ENCODE measurements at places on chromosomes 6 and 20.

DNA sequence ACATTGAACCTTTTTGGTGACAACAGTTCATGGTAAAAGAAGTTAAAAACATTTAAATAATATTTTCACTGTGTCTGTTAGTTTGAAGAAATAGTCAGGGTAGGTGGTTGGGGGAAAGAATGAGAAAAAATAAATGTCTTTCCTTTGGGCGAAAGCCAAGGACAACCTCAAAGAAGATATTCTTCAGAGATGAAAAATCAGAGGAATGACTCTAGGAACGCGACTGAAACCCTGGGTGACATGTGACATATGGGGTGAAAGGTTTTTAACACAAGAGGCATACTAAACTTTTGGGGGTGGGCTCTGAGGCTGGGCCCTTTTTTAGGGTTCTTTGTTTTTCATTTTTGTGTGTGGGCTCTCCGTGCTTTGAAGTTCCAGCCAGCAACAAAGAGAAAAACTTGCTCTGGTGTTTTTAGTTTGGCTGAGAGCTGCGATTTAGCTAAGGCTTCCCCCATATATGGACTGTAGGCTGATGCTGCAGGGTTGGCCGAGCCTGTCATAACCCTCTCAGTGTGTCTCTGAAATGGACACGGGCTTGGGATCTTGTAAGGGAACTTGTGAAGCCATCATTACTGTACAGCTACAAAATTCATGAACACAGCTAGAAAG is 610.1 kb upstream of the ARID1B start:
- no peak for DNase-seq

DNA sequence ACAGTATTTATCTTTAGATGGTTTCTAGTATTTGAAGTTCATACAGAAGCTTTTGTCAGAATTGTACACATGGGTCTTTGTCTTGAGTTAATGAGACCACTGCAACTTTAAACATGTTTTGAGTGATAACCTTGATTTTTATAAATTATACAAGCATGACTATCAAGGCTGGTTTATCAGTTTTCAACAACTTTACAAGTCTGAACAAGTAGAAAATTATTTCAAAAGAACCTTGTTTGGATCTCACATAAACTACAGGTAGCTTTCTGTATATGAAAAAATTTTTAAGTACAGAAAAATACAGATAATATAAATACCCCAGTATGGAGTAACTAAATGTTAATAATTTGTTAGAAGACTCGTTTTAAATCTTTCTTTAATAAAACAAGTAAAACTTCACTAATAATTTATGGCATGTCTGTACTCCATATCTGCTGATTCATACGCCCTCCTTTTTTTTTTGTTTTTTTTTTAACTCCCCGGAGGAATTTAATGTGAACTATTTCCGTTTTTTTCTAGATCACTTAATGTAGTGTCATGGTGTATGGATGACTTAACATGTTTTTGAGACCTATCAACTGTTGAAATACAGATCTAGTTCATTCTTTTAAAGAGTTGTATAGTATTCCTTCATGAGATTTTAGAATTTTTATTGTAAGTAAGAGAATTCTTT is 18.3 kb downstream of the VAPB start:
- DNase-seq, result no peak

DNA sequence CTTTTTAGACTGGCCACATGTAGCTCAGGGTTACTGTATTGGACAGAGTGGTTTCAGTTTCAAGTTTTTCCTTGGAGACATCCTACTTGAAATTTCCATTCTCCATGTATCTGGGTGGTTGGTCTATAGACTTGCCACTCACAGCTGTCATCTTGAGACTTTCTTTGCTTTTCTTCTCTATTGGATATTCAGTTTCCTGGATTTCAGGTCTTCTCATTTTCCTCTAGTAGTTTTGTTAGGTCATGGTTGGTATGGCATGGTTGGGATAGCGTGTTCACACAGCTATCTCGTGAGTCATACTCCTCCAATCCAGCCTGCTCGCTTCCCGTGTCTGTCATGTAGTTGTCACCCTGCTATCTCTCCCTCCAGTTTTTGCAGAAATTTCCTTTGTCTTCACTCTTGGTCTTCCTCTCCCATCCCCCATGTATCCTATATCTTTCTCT is 48.3 kb downstream of the PTPN1 start:
- peak; percentile 56 for DNase-seq

DNA sequence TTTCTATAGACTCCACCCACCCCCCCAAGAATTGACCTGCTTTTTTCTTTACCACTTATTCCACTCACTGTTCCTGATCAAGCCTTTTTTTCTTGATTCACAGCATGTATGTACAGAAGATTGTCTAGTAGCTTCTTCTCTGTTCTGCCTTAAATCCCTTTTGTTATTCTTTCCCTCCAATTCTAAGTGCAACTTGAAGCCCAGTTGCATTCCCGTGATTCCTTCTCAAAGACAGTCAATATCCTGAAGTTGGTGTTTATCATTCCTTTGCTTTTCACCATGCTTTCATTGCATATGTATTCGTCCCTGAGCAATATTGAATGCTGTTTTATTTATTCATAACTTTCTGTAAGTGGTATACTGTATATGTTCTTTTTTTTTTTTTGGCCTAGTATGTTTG is 21.0 kb downstream of the XRN2 start:
- no peak for DNase-seq

- DNase-seq, result no peak
Measured at GRCh38 chr6:48670546-48670945, 559.5 kb upstream of the PTCHD4 start.

DNA sequence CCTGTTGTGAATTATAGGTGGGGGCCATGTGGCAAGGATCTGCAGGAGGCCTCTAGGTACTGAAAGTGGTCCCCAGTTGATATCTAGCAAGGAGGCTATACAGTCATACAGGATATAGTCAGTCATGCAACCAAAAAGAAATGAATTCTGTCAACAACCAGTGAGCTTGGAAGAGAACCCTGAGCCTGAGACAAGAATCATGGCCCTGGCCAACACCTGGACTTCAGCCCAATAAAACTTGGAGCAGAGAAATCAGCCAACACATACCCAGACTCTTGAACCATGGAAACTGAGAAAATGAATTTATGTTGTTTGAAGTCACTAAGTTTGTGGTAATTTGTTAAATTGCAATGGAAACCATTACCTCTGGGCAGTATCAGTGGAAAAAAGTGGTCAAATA is 370.2 kb downstream of the KIF16B start:
- DNase-seq, result no peak

DNA sequence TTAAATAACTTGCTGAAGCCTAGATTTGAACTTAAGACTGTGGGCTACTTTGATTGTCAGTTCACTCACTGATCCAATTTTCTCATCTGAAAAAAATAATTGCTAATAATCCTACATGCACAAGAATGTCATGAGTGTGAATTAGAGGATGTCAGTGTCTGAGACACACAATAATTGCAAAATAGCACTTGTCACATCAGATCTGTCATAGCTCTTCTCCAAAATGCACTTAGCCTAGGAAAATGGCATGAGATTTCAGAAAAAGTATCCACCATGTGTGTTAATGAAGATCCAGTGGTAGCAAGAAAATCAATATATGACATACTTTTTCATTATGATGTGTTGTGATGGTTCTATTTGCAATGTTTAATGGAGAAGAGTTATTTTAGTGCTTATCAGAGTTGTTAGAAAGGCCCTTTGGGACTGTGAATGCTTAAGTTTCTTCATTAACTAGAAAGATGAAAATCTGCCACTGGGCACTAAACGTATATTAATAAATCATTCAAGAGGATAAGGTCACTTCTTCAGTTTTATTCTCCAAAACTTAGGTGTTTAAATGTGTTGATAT is 786.2 kb downstream of the C6orf118 start:
- DNase-seq, result no peak

DNA sequence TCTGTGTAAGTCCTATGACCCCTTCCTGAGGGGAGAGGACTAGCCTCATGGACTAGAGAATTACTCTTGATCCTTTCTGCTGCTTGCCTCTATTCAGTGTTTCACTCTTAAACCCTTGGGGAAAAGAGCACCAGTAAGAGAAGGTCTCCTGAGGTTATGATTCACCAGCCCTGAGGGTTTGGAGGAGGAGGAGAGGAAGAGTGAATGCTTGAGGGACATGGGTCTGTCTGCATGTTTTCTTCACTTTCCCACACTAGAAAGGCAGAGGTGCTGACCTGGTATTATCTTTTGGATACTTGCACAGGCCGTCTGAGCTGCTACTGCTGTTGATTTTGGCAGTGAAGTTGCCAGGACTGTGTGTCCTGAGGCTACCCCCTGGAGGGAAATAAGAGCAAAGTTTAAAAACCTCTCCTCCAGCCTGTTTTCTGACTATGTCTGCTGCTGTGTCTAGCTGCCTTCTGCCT is 78.3 kb downstream of the CD109 start:
- peak; percentile 80 for DNase-seq

GRCh38 chr6:139402876-139403386 is 28.5 kb upstream of the CITED2 start:
- DNase-seq, result peak; percentile 94

DNA sequence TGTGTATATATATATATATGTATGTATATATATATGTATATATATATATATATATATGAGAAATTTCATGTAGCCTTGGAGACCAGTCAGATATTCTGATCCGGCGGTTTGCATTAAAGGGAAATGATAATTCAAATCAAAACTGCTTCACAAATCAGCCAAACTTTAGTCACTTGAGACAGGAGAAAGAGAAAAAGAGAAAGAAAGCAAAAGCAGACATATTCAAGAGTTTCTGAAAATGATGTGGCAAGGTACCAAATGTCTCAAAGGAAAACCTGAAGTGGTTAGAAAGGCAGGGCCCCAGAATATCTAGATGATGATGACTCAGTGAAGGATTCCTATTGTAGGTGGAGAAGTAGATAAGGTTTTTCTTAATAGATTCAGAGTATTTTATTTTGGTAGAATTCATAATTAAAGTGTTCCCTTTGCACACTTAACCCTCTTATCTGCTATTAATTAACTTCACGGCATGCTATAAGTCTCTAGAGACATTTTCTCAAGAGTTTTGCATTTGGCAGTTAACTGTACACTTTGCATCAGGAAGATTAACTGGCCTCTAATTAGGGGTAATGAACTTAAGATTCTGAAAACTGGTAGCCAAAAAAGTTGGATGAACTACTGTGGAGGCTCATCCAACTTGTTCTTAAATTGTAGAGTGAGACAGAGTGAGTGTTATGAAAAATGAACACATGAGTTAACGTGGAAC is 50.1 kb upstream of the ASF1A start:
- no peak for DNase-seq

- DNase-seq, result peak; percentile 38
Measured at GRCh38 chr6:142152746-142153145, 5.7 kb downstream of the VTA1 start.

DNA sequence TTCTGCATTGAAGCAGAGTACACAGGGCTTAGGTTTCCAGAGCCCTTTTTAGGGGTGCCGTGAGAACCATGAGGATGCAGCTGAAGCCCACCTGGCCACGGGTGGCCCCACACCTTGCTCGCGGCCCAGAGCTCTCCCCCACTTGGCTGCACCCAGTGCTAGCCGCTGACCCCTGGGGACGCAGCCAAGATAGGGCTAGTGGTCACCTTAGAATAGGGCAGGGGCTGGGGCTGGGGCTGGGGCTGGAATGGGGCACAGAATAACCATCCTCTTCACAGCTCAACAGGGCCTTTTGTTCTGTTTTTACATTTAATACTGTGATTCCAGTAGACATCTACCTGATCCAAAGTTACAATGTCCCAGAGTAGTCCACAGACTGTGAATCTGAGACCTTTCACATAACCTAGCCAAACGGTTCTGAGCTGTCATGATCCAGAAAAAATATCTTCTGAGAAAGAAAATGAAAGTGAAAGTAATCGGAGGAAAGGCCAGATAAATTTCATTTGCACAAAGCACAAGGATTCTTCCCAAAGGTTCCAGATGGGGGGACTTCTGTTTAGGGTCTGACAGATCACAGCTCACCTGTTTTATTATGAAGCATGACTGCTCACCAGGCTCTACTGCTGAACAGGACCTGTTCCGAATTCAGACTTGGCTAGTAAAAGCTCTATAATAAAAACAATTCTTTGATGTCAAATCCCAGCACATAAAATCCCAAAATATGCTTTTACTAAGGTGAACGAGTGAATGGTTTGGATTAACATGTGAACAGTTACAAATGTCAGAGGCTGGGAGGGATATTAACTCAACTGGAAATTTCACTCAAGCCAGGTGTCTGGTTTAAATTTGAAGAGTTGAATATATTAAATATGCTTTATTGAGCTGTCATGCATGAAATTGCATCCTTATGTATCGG is 401.9 kb downstream of the THBS2 start:
- DNase-seq, result no peak

- no peak for DNase-seq
Measured at GRCh38 chr20:49635866-49636265, 67.9 kb upstream of the PTGIS start.

DNA sequence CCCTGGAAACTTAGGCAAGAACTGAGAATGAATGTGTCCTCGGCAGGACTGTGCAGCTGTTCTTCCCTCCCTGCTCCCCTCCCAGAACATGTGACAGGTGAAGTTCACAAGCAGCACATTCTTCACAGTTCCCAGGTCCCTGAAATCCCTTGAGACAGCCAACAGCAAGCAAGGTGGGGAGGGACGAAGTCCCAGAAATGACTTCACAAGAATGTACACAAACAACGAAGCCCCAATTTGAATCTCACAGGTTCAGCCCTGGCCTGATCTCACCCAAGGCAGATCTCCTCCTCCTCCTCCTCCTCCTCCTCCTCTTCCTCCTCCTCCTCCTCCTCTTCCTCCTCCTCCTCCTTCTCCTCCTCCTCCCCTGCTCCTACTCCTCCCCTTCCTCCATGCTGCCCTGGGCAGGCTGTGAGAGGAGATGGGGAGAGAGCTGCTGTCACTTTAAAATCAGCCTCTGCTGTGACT is 32.4 kb downstream of the WRNIP1 start:
- no peak for DNase-seq

- DNase-seq, result no peak
Measured at GRCh38 chr6:42103216-42103615, 39.2 kb downstream of the C6orf132 start.

DNA sequence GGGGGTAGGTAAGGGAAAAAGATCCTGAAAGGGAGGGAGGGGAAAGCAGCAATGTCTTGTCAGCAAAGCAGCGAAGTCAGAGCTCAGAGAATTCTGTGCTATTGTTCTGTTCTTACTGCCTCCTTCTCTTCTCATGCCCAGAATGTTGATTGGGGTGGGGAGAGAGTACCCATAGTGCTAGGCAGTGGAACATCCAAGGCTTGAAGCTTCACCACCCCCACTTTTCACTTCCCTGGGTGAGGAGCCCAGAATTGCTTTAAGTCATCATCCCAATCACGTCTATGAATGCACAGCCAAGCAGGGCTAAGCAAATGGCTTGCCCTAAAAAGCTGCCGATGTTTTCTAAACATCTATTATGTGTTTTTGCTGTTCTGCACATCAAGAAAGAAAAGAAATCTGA is 16.5 kb downstream of the REPS1 start:
- DNase-seq, result no peak
